ENCODE measurements at places on chromosomes 16 and 17.

- DNase-seq = no peak
These were observed 29.8 kb downstream of the ITGAE start for GRCh38 chr17:3771140-3771539.

- DNase-seq = no peak
These were observed 18.7 kb upstream of the FOXF1 start for GRCh38 chr16:86491640-86492023.

DNA sequence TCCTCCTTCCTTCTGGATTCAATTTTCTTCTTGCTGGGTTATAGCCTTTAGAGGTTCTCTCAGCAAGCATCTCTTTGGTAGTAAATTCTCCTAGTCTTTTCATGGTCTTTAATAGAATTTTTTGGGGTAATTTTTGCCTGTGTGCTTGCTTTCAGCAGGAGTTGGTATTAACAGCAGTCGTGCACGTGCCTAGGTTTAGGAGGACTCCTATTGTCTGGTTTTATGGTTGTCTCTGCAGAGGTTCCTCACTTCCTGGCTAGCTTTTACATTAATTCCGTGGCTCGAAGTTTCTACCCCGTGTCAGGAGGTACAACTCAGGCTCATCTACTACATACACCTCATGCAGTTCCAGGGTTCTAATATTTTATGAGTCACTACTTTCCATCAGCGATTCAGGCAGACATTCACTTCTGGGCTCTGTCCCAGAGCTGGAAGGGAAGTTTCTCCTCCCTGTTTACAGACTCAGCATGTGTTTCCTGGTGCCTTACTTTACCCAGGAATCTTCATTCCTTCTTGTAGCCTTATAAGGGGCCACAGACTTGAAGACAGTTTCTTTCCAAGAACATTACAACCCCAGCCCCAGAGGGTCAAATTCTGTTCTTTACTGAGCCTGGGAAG lies 643.6 kb downstream of the HS3ST4 start:
- DNase-seq = no peak

- DNase-seq = no peak
These were observed 587 bp upstream of the CDK5R1 start for GRCh38 chr17:32486111-32486700.

GRCh38 chr16:78761427-78761826 lies 662.0 kb downstream of the WWOX start:
- no peak for DNase-seq

DNA sequence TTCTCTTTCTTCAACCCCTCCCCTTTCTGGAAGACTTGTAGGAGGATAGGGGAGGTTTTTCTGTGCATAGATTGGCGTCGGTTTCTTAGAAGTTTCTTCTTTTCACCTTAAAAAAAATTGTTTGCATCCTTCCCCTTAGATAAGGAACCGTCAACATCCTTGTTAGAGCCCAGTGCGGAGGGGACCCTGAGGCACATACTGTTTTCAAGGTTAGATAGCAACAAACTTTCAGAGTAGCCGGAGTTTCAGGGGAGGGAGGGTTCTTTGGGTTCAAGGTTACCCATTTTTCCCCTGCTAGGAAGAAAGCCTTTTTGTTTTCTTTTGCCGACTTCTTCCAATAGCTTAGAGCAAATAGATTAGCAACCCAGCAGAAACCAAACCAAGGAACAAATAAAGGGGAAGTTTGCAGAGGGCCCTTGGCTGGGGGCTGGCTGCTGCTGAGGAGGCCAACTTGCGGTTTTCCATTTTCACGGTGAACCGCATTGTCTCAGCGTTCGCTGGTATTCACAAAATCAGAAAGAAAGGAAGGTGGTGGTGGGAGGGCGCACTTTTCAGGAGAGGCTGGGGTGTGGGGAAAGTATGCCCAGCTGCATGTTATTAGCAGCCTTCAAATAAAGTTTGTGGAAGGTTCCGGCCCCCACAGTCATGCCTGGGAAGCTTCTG lies 28.8 kb downstream of the MSI2 start:
- no peak for DNase-seq

GRCh38 chr17:78611607-78612006 lies 34.4 kb upstream of the DNAH17 start:
- DNase-seq = no peak

DNA sequence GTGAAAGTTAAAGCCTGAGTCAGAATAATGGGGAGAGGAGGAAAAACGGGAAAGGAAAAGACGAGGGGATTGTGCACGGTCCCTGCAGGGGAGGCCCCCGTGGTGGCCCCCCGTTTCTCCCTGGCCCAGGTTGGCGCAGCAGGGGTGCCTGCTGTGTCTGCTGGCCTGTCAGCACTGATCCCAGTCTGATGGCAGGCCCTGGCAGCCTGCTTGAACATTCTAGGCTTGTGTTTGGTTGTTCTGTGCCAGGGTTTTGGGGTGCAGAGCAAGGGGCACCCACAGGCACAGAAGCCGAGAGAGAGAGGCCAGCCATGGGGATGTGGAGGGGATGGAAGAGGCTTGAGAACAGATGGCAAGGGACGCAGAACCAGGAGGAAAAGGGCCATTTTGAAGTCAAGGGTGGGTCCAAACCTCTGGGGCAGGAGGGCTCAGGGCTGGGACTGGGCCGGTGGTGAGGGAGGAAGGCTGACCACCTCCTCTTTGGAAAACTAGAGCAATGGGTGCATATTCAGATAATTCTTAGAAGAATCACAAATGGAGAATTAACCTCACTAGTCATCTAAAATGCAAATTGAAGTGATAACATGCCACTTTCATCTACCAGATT lies 35.9 kb downstream of the TBX4 start:
- DNase-seq = no peak

GRCh38 chr16:8631373-8631772 lies 9.9 kb downstream of the METTL22 start:
- DNase-seq = no peak

DNA sequence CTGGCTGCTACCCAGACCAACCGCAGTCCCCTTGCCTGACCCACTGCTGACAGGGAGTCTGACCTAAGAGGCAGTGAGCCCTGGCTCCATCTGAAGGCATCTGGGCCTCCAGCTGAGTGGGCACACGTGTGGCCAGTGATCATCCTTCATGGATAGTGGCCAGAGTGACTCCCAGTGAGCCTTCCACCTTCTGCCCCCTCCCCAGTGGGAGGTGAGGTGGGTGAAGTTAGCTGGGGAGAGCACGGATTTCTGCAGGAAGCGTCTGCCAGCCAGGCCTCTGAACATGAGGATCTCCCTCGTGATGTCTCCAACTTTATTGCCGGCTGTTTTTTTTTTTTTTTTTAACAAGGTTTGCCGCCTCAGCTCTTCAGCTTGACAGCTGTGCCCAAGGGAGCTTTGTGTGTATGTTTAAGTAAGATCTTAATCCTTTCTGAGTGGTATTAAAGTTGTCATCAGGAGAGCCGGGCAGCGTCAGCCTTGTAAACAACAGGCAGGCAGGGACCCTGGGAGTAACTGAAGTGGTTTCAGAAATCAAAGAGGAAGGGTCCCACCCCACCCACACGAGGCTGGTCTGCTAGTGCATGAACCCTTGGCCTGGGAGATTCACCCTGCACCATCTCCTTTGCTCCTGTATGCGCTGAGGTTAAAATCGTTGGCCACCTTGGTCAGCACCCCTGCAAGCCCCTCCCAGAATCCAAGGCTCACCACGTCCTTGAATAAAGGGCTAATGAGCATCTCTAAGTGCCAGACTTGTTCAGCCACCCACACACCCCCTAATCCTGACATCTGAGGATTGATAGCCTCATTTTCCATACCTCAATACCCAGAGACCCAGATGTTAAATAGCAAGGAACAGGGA lies 33.3 kb downstream of the RHBDL3 start:
- no peak for DNase-seq

DNA sequence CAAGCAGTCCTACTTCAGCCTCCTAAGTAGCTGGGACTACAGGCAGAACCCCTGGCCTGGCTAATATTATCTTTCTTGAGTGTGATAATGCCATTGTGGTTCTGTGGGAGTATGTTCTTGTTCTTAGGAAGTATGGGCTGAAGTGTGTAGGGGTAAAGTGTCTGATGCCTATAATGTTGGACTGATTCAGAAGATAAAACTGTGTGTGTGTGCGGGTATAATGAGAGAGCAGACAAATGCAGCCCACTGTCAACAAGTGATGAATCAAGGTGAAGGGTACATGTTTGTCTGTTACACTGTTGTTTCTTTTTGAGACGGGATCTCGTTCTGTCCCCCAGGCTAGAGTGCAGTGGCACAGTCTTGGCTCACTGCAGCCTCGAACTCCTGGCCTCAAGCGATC lies 127.5 kb downstream of the CLEC16A start:
- DNase-seq = no peak

- DNase-seq = no peak
These were observed 119.4 kb downstream of the KCNJ2 start for GRCh38 chr17:70288540-70289290.

GRCh38 chr16:79597277-79598062 lies 3.1 kb downstream of the MAF start:
- DNase-seq = no peak

GRCh38 chr17:72465191-72466024 lies 344.6 kb downstream of the SOX9 start:
- DNase-seq = no peak

GRCh38 chr17:18278867-18279266 lies 18.4 kb downstream of the MIEF2 start:
- no peak for DNase-seq

- no peak for DNase-seq
These were observed 45.8 kb downstream of the TNFRSF13B start for GRCh38 chr17:16926061-16926511.

- no peak for DNase-seq
These were observed 3.2 kb downstream of the DPH1 start for GRCh38 chr17:2033153-2033552.

- DNase-seq = no peak
These were observed 6.4 kb downstream of the HAS3 start for GRCh38 chr16:69111876-69112230.

DNA sequence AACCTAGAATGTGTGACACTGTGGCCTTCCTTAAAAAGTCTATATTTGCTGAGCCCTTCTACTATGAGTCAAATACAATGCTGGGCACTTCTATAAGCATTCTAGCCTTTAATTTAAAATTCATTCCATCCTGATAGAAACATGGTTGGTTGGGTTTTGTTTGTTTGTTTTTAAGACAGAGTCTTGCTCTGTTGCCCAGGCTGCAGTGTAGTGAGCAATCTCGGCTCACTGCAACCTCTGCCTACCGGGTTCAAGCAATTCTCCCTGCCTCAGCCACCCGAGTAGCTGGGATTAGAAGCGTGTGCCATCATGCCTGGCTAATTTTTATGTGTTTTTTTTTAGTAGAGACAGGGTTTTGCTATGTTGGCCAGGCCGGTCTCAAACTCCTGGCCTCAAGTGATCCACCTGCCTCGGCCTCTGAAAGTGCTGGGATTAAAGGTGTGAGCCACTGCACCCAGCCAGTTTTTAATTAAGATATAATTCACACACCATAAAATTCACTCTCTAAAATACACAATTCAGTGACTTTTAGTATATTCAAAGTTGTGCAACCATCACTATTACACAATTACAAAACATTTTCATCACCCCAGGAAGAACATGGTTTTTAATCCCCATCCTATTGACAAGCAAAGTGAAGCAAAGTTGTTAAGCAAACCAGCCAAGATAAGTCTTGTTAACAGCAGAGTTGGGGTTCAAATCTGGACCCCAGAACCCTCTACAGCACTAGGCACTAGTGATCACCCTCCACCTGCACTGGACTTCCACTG lies 42.8 kb downstream of the CMTM4 start:
- DNase-seq = no peak

GRCh38 chr17:60534613-60535157 lies 8.6 kb upstream of the APPBP2 start:
- DNase-seq = no peak

DNA sequence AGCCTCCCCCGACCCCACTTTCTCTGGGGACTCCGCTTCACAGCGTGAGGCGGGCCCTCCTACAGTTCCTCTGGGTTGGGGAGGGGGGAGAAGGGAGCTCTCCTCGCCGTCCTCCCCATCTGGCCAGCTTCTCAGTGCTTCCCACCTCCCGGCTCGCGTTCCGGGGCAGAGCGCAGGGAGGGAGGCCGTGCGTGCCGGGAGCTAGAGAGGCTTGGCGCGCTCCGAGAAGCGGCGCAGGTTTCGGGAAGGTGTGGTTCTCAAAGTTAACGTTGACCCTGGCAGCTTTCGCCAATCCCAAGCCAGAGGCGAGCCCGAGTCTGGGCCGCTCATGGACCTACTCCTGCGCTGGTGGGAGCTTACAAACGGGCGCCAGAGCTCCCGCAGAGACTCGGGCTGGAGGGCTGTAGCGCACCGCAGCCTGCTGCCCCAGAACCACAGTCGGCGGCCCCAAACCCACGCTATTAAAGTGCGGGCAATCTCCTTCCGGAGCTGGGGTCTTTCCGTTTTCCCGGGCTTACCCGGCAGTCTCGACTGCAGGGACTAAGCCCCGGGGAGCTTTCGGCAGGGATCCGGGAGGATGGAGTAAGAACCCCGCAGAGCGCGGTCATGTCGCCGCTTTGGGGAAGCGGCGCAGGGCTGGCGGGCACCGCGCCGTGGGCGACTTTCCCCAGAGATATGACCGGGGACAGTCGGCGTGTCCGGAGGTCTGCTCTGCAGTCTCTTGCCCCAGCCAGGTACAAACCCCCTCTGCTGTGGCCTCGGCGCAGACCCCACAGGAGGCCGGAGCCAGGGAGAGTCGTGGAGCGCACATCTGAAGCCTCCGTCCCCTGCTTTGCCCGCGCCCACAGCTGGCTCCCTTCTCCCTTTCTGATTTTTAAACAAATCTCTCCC lies 787 bp downstream of the CDH11 start:
- no peak for DNase-seq

- no peak for DNase-seq
These were observed 99.9 kb upstream of the FAM20A start for GRCh38 chr17:68701046-68701445.

GRCh38 chr16:50859628-50860360 lies 117.9 kb downstream of the CYLD start:
- DNase-seq = peak; percentile 82

DNA sequence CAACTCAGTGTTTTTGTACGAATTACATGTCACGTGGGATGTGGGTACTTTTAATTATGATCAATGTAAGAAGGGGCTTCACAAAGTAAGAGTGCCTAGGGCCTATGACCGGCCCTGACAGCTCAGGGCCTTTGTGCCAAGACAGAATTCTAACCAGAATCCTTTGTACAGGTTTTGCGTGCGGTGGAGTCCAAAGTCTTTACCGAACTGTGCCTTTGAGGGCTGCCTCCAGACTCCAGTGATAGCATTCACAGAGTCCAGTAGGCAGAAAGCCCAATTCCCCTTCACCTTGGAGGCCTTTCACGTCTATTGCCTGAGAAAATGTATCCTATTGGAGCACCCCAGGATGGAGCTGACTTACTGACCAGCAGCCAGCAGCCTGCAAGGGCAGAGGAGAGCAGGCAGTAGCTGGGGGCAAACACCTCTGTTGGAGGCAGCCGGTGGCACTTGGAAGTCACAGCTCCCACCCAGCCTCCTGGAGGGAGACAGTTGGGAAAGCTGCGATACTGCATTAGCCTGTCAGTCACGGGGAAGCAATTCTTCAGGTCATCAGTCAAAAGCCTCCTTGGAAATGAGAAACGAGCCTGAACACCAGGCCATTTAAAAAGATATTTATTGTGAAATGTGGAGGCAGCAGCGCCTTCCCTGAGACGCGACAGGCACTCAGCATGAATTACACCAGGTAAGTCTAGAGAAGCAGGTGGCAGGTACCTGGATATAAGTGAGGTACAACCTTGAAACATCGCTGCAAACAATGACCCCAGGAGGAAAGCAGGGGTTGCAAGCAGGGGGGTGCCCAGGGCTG lies 98.1 kb upstream of the CDYL2 start:
- no peak for DNase-seq

Measured in vagina (tissue), 2 donors.